IMR-90 (cell line): ENCODE measurements at places on chromosomes 4 and X. TPM values are rescaled to one million over a fixed set of nuclear protein-coding genes. Genes with fewer than 3 reads are reported as not detected.

GRCh38 chrX:119672426-119672825 is 20.5 kb downstream of the SEPTIN6 start:
- H3K4me3 ChIP-seq, result no peak overlapping the region
- H3K27me3 ChIP-seq, result no peaks in the 10 kb centered on the region
- peaks cover 5% of the 10 kb centered on the region for H3K4me1 ChIP-seq
- H3K27ac ChIP-seq, result no peak overlapping the region
- H3K36me3 ChIP-seq, result peaks cover 2% of the 10 kb centered on the region; the same call in 1 of the 2 replicates
- DNase-seq, result peak; percentile 40

CHRDL1 gene
- 0.58 and 0.72 TPM in 2 replicates for polyA plus RNA-seq

STBD1 gene
- polyA plus RNA-seq, result 1.3 and 1.7 TPM in 2 replicates

ATOH1 gene
- not detected in 2 replicates for polyA plus RNA-seq

- H3K27ac ChIP-seq, result no peak overlapping the region
- H3K4me3 ChIP-seq, result no peak overlapping the region
Measured at GRCh38 chr4:2607822-2608221, 71.4 kb downstream of the FAM193A start.

DNA sequence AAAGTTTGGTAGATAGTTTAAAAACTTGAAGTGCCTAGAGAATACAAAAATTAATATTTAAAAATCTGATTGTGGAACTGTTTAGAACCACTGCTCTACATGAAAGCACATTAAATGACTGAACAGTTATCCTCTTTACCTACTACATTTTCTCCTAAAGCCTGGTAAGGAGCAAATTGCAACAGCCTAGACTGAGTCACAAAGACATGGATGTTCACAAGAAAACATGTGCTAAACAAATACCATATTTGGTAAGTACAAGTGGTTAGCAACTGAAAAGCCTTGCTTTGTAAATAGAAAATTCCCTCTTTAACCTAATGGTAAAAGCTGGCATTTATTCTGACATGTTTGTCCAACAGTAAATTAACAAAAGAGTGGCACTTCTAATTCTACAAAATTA is 203.1 kb downstream of the FBXO8 start:
- peak; percentile 9 for DNase-seq
- no peak overlapping the region for H3K27ac ChIP-seq
- H3K27me3 ChIP-seq, result no peaks in the 10 kb centered on the region
- H3K36me3 ChIP-seq, result no peaks in the 10 kb centered on the region
- H3K4me3 ChIP-seq, result no peak overlapping the region
- no peaks in the 10 kb centered on the region for H3K4me1 ChIP-seq

BMX gene
- polyA plus RNA-seq, result not detected in 2 replicates

DNA sequence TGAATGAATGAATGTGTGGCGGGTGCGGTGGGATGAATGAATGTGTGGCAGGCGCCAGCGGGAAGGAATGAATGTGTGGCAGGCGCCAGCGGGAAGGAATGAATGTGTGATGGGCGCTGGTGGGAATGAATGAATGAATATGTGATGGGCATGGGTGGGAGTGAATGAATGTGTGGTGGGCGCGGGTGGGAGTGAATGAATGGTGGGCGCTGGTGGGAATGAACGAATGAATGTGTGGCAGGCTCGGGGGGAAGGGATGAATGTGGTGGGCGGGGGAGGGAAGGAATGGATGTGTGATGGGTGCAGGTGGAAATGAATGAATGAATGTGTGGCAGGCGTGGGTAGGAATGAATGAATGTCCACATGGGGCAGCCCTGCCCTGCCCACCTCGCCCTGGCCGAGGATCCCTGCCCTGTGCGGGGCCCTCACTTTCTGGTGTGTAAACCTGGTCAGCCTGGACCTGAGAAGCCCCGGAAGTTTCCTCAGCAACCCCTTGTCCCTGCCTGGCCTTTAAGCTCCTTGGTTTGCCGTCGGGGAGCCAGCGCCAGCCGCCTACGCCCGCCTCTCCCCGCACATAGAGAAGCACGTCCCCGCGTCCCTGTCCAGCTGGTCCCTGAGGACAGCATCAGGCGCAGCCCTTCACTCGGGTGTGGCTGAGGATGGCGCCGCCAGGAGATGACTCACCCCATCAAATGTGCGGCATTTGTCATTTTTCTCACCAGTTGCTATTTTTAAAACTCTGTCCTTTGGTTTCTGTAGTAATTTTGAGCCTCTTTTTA is 112.8 kb upstream of the LRPAP1 start:
- H3K4me1 ChIP-seq, result no peaks in the 10 kb centered on the region; the same call in 1 of the 2 replicates
- H3K27ac ChIP-seq, result no peak overlapping the region
- no peak for DNase-seq
- no peak overlapping the region for H3K4me3 ChIP-seq
- peaks cover 34% of the 10 kb centered on the region for H3K27me3 ChIP-seq

CD99 gene
- polyA plus RNA-seq, result 369 and 477 TPM in 2 replicates
